ENCODE measurements at places on chromosomes 11 and 22. TPM values are rescaled to one million over a fixed set of nuclear protein-coding genes. Genes with fewer than 3 reads are reported as not detected.

C22orf23 gene
- total RNA-seq = 0.21 TPM

KCNQ1 gene
- total RNA-seq = 4.3 TPM

GRCh38 chr11:79437278-79437980 lies 3.4 kb downstream of the TENM4 start:
- H3K27me3 ChIP-seq = peaks cover 70% of the 10 kb centered on the region
- peaks cover 8% of the 10 kb centered on the region for H3K4me1 ChIP-seq
- no peak overlapping the region for H3K4me3 ChIP-seq
- no peak for DNase-seq

DNA sequence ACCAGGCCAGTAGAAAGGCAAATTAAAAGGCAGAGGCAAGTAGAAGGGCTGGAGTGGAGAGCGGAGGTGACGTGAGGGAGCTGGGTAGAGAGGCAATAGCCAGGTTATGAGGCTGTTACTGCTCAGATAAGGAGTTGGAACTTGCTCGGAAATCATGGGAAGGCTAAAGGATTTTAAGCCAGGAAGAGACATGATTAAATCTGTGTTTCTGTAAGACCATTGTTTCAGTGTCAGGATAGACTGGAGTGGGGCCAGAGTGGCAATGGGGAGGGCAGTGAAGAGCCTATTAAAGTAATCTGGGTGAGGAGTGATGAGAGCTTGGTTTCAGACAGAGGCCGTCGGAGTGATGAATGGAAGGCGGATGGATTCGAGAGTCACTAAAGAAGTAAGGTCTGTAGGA lies 39.0 kb downstream of the GRAMD1B start:
- peak overlapping the region; percentile 10 for H3K27ac ChIP-seq
- no peak overlapping the region for H3K4me3 ChIP-seq
- peaks cover 40% of the 10 kb centered on the region for H3K36me3 ChIP-seq
- no peaks in the 10 kb centered on the region for H3K27me3 ChIP-seq
- peaks cover 56% of the 10 kb centered on the region for H3K4me1 ChIP-seq

DNA sequence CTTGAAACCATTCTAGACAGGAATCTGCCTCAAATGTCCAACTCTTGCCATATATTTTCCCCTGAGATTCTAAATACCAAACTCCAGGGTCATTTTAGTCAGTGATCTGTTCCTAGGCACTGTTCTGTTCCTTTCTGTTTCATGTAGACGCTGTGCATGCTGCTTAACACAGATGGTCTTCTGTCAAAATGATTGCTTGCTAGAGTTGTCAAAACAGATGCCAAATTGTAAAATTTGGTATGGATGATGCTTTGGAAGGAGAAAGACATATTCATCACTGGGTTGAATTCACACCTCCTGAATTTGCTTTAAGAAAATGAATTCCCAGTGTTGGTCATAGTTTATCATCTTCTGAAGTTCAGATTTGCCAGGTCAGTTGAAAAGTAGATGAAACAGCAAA lies 425.9 kb downstream of the ETS1 start:
- DNase-seq = no peak
- H3K4me1 ChIP-seq = peaks cover 9% of the 10 kb centered on the region

GRCh38 chr22:27064386-27064785 lies 407.0 kb downstream of the MIAT start:
- no peak overlapping the region for H3K27ac ChIP-seq
- DNase-seq = no peak
- no peak overlapping the region for H3K4me3 ChIP-seq
- no peaks in the 10 kb centered on the region for H3K36me3 ChIP-seq

GRCh38 chr11:61327669-61328071 lies 5.2 kb downstream of the DDB1 start:
- no peak for DNase-seq
- H3K4me1 ChIP-seq = peaks cover 47% of the 10 kb centered on the region
- no peak overlapping the region for H3K4me3 ChIP-seq
- no peaks in the 10 kb centered on the region for H3K27me3 ChIP-seq
- peaks cover 58% of the 10 kb centered on the region for H3K36me3 ChIP-seq

GRCh38 chr11:112300094-112300786 lies 39.6 kb upstream of the PLET1 start:
- no peak for DNase-seq
- H3K4me1 ChIP-seq = peaks cover 57% of the 10 kb centered on the region
- no peak overlapping the region for H3K4me3 ChIP-seq
- H3K36me3 ChIP-seq = peaks cover 2% of the 10 kb centered on the region

All from activated CD8-positive, alpha-beta memory T cell treated with anti-CD3 and anti-CD28 coated beads, Interleukin-2, amount 10 ng/mL, durations not matched to agents 7 days and 5 days (primary cell).